ENCODE measurements at places on chromosomes 2 and 18. TPM values are rescaled to one million over a fixed set of nuclear protein-coding genes. Genes with fewer than 3 reads are reported as not detected.
A peak's percentile ranks its signal among the peaks of the same experiment; 100 is the strongest.

DNA sequence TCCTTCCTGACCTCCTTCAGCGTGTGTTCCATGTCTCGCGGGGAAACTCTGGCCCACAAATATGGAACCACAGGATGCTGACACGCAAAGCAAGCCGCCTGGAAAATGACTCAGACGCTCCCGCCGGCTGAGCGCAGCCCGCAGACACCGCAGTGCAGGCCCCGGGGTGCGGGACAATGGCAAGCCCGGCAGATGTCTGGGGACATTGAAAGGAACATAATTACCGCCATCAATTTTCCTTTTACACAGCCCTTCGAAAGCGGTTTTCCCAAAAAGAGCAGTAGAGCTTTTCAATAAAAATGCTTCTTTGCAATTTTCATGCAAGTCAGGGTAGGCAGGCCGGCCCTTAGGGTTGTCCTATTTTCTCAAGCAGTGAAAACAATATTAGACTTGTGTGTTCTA, 159.2 kb upstream of the SH3BP4 start:
- DNase-seq, result no peak

- DNase-seq, result no peak
These were observed 18.0 kb downstream of the DYTN start for GRCh38 chr2:206700156-206700555.

DNA sequence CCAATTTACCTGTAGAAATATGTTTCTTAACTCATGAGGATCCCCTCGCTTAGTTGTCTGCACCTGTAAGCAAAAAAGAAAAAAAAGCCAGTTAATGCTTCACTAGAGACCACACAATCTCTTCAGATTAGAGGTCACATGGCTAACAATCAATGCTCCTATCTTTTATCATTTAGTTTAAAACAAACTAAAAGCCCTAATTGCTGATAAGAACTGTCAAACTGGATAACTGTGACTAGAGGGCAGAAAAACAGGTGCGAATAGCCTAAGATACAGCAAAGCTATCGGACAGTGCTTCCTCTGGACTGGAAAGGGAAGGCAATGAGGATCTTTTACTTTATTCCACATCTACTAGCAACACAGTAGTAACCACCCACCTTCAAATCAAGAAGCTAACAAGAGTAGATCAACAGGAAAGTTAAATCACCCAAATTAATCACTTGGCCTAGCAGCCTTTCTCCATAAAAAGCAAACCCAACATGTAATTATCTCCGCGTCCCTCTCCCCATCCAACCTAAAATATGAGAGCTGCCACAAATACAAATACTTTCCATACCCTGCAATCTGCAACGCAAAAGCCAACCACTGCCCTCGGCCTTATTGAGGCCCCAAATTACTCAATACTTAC, 734 bp downstream of the SLC25A12 start:
- DNase-seq, result no peak

- no peak for DNase-seq
These were observed 131.6 kb downstream of the BCL2 start for GRCh38 chr18:63187791-63188460.

GRCh38 chr18:2971741-2972552, 41.0 kb downstream of the LPIN2 start:
- DNase-seq, result peak; percentile 73

GRCh38 chr2:52571380-52572347, 1195.9 kb upstream of the CHAC2 start:
- no peak for DNase-seq

- no peak for DNase-seq
These were observed 14.9 kb downstream of the ESPNL start for GRCh38 chr2:238114851-238115660.

GRCh38 chr2:190762566-190762965, 113.7 kb downstream of the NAB1 start:
- no peak for DNase-seq

GRCh38 chr2:5020116-5020875, 671.9 kb upstream of the SOX11 start:
- no peak for DNase-seq

- DNase-seq, result no peak
These were observed 19.4 kb upstream of the RNF138 start for GRCh38 chr18:32072321-32072720.

GRCh38 chr2:14560716-14561115, 71.8 kb upstream of the LRATD1 start:
- DNase-seq, result no peak

- DNase-seq, result no peak
These were observed 259.2 kb downstream of the OSR1 start for GRCh38 chr2:19099181-19099580.

DNA sequence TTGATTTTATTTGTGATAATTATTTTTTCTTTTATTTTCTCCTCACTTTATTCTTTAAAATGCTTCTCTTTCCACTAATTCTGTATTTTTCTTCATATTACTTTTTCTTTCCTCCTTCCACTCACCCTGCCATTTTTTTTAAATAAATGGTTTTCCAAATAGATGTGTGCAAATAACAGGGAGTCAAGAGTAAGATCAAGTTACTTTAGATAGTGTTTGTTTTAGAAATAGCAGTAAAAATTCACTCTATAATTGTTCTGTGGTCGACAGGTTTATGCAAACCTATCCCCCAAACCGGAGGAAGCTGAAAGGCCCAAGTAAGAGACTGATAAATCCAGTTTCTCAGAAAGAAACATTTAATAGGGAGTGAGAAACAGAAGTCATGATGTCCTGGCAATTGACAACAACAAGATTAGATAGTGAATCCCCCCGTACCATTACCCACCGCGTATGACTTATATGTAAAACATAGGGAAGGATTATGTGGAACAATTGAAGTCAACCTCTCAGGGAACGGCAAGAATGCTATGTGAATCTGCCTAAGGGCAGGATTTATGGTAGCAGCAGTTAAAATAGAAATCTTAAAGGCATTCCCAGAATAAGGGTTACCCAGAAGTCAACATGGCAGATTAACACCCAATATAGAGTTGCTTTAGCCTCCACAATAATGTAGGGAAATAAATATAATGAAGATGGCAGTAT, 75.5 kb downstream of the KYNU start:
- DNase-seq, result no peak

- DNase-seq, result no peak
These were observed 304.4 kb upstream of the SLC39A10 start for GRCh38 chr2:195352581-195352980.

DNA sequence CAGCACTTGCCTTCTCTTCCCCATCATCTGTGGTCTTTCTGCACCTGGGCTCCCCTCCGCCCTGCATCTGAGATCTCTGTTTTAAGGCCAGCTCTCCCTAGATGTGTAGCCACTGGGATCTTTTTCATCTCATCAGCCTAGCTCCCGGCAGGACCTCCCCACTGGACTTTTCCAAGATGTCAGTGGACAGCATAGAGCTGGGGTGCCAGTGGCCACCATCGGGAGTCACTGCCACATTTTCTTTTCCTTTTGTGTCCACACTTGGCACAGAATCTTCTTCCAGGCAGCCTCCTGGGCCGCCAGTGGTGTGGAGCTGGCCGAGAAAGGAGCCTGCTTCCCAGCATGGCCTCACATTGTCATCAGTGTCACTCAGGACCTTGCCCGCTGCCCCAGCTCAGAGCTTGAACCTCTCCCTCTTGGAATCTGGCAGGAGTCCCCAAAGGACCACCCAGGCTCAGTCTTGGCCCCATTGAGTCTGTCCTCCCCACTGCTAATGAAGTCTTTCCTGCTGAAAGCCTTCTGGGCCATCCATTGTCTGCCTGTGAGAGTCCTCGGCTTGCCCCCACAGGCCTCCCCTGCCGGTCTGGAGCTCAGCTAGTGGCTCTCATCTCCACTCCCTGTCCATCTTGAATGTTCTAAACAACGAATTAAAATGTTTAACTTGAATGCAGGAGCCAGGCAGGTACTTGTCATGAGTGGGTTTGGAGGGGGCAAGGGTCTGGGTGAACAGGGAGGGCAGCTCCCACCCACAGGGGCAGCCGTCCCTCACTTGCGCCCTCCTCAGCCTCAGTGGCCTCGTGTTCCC, 324.4 kb downstream of the GBX2 start:
- no peak for DNase-seq

DNA sequence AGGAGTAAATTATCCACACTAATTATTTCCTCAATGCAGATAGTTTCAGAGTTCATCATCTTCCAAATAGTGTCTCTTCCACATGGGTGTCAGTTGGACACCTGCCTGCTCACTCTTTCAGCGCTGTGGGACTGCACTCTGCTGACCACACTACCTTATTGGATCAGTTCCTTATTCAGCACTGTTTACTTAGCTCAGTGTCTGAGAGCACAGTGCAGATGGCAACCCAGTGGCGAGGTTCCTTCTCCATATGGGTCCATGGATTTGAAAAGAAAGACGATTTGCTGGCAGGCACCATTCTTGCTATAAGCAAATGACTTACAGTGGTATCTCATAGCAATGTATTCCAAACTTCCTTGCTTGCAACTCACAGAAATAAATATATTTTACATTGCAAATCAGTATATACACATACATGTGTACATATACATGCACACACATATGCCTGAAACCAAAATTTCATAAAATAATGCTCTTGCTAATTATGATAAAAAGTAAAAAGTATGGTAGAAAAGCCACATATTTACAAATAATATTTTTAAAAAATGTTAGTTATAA, 354.8 kb downstream of the INSIG2 start:
- no peak for DNase-seq

- no peak for DNase-seq
These were observed 1.8 kb downstream of the LCLAT1 start for GRCh38 chr2:30448866-30449265.

GRCh38 chr2:127675331-127676261, at the start of gene LIMS2:
TSS of gene LIMS2 (minus strand) at chr2:127675530. CDS start at chr2:127675024, 506 bp downstream.
- DNase-seq, result peak; percentile 56

- DNase-seq, result peak; percentile 43
These were observed 110.8 kb downstream of the FMNL2 start for GRCh38 chr2:152445791-152446201.

The GAREM1 gene
- polyA plus RNA-seq, result 22.6 TPM

The TRIM43 gene
- not detected for polyA plus RNA-seq
